ENCODE measurements at places on chromosomes 12 and 14. TPM values are rescaled to one million over a fixed set of nuclear protein-coding genes. Genes with fewer than 3 reads are reported as not detected.

The GDF3 gene
- not detected for total RNA-seq

The LRP1-AS gene
- total RNA-seq = not detected

The KERA gene
- total RNA-seq = not detected

The CPNE6 gene
- total RNA-seq = not detected

The DHRS2 gene
- 3.3 TPM for total RNA-seq

The TMEM233 gene
- total RNA-seq = not detected

The GLI1 gene
- total RNA-seq = 1.0 TPM

The SSTR1 gene
- 5.3 TPM for total RNA-seq

The LRCOL1 gene
- total RNA-seq = not detected

The HVCN1 gene
- total RNA-seq = 1.3 TPM

The GALNT8 gene
- 1.3 TPM for total RNA-seq

The MUCL1 gene
- not detected for total RNA-seq

The POTEG gene
- not detected for total RNA-seq

The NAV3 gene
- 6.6 TPM for total RNA-seq

The KRT71 gene
- total RNA-seq = not detected

The A2M gene
- total RNA-seq = 102 TPM

All from body of pancreas (tissue), 4 donors.